T-helper 17 cell (primary cell): ENCODE measurements at places on chromosomes 3 and 15. TPM values are rescaled to one million over a fixed set of nuclear protein-coding genes. Genes with fewer than 3 reads are reported as not detected.

The PLOD2 gene
- total RNA-seq = 0.17 TPM

DNA sequence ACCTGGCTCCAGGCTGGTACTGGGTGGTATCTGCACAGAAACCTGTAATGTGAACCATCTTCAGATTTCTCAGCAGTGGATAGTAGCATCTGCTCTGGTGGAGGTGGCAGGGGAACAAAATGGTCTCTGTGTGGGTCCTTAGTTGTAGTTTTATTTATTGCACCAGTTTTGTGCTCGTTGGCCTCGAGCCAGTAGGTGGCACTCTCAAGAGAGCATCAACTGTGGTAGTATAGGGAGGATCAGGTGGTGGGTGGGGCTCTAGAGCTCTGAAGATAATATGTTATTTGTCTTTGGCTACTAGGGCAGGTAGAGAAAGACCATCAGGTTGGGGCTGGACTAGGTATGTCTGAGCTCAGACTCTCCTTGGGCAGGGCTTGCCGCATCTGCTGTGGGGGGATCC lies 254.0 kb upstream of the GPR149 start:
- no peaks in the 10 kb centered on the region for H3K4me1 ChIP-seq
- H3K4me3 ChIP-seq = no peak overlapping the region
- DNase-seq = no peak
- H3K27me3 ChIP-seq = no peaks in the 10 kb centered on the region
- H3K36me3 ChIP-seq = no peaks in the 10 kb centered on the region

- H3K27me3 ChIP-seq = no peaks in the 10 kb centered on the region
- DNase-seq = no peak
- H3K36me3 ChIP-seq = no peaks in the 10 kb centered on the region
- H3K4me3 ChIP-seq = no peak overlapping the region
Measured at GRCh38 chr15:48796930-48797329, 13.9 kb downstream of the CEP152 start.

The CNOT10 gene
- total RNA-seq = 41.2 TPM

The ZCWPW2 gene
- not detected for total RNA-seq

- H3K27ac ChIP-seq = peak overlapping the region; percentile 63
- peaks cover 17% of the 10 kb centered on the region for H3K4me1 ChIP-seq
- DNase-seq = no peak
- no peak overlapping the region for H3K4me3 ChIP-seq
- H3K36me3 ChIP-seq = no peaks in the 10 kb centered on the region
Measured at GRCh38 chr3:52313774-52314188, 2.3 kb upstream of the DNAH1 start.

DNA sequence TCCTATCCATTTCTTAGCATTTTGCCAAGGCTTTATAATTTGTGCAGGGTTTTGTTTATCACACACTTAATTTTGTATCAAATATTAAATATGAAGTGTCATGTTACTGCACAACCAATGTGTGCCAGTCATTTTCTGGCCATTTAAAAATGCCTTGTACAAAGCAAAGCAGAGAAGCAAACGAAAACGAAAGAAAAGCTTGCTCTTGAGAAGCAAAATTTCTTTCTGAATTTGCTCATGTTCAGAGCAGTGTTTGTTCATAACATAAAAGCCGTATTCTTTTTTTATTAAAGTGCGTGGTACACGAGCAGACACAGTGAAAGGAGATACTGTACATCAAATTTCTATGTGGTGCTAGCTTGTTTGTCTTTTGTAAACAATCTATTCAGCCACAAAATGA lies 792.6 kb downstream of the NAALADL2 start:
- H3K36me3 ChIP-seq = no peaks in the 10 kb centered on the region
- no peak overlapping the region for H3K4me3 ChIP-seq
- no peak overlapping the region for H3K27ac ChIP-seq

The KBTBD13 gene
- not detected for total RNA-seq

GRCh38 chr3:139533781-139534454 lies 5.6 kb downstream of the RBP1 start:
- H3K27ac ChIP-seq = no peak overlapping the region
- H3K36me3 ChIP-seq = peaks cover 4% of the 10 kb centered on the region
- H3K4me3 ChIP-seq = no peak overlapping the region

DNA sequence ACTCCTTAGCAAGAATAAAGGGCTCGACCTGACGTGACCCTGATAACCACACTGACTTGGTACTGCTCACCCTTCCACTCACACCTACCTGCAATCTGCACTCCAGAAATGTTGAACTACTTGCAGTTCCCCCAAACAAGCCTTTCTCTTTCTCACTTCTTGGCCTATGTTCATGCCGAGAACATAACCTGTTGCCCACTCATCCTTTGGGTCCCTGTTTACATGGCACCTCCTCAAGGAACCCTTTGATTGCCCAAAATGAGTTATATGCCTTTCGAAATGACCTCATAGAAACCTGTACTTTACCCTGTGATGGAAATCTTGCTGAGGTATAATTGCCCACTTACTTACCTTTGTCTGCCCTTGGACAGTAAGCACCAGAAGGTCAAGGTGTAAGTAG lies 96.2 kb downstream of the TMCO5A start:
- no peaks in the 10 kb centered on the region for H3K36me3 ChIP-seq
- H3K27ac ChIP-seq = no peak overlapping the region
- peaks cover 13% of the 10 kb centered on the region for H3K27me3 ChIP-seq

- no peak overlapping the region for H3K27ac ChIP-seq
- no peak overlapping the region for H3K4me3 ChIP-seq
- peaks cover 7% of the 10 kb centered on the region for H3K36me3 ChIP-seq
- peaks cover 54% of the 10 kb centered on the region for H3K27me3 ChIP-seq
Measured at GRCh38 chr3:123312331-123313265, 110.9 kb downstream of the SEC22A start.

DNA sequence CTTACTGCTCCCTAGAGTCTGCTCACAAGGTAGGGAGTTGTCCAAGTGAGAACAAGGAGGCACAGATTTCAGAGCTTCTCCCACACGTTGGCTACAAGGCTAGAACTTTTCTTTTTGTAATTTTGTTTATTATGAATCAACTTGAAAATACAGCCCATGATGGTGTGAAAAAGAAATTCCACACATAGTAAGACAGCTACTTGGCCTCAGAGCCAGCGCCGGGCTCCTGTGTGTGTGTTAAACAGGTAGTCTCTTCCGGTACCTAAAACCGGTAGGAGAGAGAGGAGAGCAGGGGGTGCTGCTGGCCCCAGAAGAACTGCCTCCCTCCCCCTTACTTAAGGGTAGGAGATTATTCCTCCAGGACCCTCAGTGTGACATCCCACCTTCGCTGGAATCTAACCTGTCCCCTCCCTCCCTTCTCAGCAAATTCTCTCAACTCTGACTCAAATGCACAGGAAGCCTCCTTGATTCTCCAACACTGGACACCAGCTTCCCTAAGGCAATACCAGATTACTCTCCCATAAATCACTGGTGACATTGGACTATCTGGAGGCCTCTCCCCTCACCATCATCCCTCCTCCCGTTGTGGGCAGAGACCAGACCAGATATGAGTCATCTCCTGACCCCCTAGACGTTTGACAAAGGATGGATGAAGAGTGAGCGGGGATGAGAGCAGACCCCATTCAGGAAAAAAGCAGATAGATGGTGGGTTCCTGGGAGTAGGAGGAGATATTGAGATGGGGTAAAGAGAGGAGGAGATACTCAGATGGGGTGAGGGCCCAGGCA lies 4.5 kb upstream of the IP6K1 start:
- peaks cover 11% of the 10 kb centered on the region for H3K4me1 ChIP-seq
- H3K27me3 ChIP-seq = peaks cover 5% of the 10 kb centered on the region
- H3K36me3 ChIP-seq = no peaks in the 10 kb centered on the region
- no peak for DNase-seq
- peak overlapping the region; percentile 94 for H3K27ac ChIP-seq
- H3K4me3 ChIP-seq = no peak overlapping the region

DNA sequence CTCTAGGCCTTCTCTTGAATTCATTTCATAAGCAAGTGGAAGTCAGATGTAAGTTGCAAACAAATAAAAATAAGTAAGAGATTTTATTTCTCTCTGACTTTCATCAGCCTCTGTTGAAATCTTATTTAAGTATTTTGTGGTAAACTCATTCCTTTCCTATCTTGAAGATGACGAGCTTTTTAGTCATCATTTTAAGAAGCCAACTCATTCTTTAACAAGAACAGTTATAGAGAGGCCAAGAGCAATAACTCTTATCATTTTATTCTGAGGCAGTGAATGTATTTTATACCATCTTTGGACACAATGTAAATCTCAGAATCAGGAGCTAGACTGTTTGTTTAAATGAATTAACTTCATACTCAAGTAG lies 147.5 kb upstream of the MBNL1 start:
- no peak for DNase-seq
- peaks cover 6% of the 10 kb centered on the region for H3K4me1 ChIP-seq
- no peaks in the 10 kb centered on the region for H3K27me3 ChIP-seq
- no peak overlapping the region for H3K27ac ChIP-seq

DNA sequence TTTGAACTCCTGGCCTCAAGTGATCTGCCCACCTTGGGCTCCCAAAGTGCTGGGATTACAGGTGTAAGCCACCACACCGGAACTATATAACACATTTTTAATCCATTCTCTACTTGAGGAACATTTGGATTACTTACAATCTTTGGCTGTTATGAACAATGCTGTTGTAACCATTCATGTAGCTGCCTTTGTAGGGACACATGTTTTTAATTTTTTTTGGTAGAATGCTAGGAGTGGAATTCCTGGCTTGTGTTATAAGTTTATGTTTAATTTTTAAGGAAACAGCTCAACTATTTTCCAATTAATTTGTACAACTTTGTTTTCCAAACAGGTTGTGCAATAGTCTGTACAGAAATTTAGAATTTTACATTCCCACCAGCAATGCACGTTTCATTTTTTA lies 51.7 kb downstream of the GPR149 start:
- no peaks in the 10 kb centered on the region for H3K4me1 ChIP-seq
- no peaks in the 10 kb centered on the region for H3K36me3 ChIP-seq
- DNase-seq = no peak

The BNC1 gene
- total RNA-seq = not detected

GRCh38 chr3:124758851-124759635 lies 28.8 kb downstream of the UMPS start:
- no peak for DNase-seq
- peaks cover 5% of the 10 kb centered on the region for H3K36me3 ChIP-seq
- no peak overlapping the region for H3K4me3 ChIP-seq
- peaks cover 31% of the 10 kb centered on the region for H3K27me3 ChIP-seq
- H3K27ac ChIP-seq = no peak overlapping the region

The SPG11 gene
- total RNA-seq = 71.0 TPM

GRCh38 chr3:52197499-52197841 lies 490 bp upstream of the ALAS1 start:
- peaks cover 36% of the 10 kb centered on the region for H3K4me1 ChIP-seq
- H3K4me3 ChIP-seq = peak overlapping the region; percentile 98
- H3K27me3 ChIP-seq = no peaks in the 10 kb centered on the region
- H3K27ac ChIP-seq = peak overlapping the region; percentile 98
- DNase-seq = no peak

GRCh38 chr3:5787861-5788488 lies 600.5 kb downstream of the EDEM1 start:
- H3K27me3 ChIP-seq = no peaks in the 10 kb centered on the region
- no peak for DNase-seq
- no peak overlapping the region for H3K4me3 ChIP-seq
- H3K4me1 ChIP-seq = no peaks in the 10 kb centered on the region
- H3K27ac ChIP-seq = no peak overlapping the region
- H3K36me3 ChIP-seq = no peaks in the 10 kb centered on the region

The EPB42 gene
- not detected for total RNA-seq

The TMCO5A gene
- total RNA-seq = not detected

GRCh38 chr15:42090370-42090769 lies 4.0 kb downstream of the PLA2G4D start:
- peaks cover 9% of the 10 kb centered on the region for H3K4me1 ChIP-seq
- no peak overlapping the region for H3K4me3 ChIP-seq
- no peak for DNase-seq
- no peaks in the 10 kb centered on the region for H3K36me3 ChIP-seq

The RBPMS2 gene
- 0.52 TPM for total RNA-seq

DNA sequence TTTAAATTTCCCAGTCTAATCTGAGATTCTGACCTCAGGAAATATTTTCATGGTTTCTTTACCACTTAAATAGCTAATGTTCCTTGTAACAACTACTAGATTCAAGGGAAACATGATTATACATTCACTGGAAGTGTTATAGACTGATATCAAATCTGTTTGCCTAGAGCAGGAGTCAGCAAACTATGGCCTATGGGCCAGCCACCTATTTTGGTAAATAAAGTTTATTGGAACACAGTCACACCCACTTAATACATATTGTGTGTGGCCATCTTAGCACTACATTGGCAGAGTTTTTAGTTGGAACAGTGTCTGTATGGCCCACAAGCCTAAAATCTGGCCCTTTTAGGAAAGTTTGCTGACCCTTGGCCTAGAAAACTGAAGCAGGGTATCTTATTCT lies 50.1 kb downstream of the GLCE start:
- peaks cover 2% of the 10 kb centered on the region for H3K36me3 ChIP-seq
- no peak overlapping the region for H3K27ac ChIP-seq
- no peak for DNase-seq
- no peaks in the 10 kb centered on the region for H3K27me3 ChIP-seq
- no peak overlapping the region for H3K4me3 ChIP-seq
- H3K4me1 ChIP-seq = peaks cover 4% of the 10 kb centered on the region

- peaks cover 41% of the 10 kb centered on the region for H3K36me3 ChIP-seq
- peaks cover 69% of the 10 kb centered on the region for H3K4me1 ChIP-seq
- H3K27me3 ChIP-seq = no peaks in the 10 kb centered on the region
- peak overlapping the region; percentile 98 for H3K27ac ChIP-seq
- peak overlapping the region; percentile 98 for H3K4me3 ChIP-seq
Measured at GRCh38 chr3:50607271-50608091, 4.1 kb downstream of the CISH start.

DNA sequence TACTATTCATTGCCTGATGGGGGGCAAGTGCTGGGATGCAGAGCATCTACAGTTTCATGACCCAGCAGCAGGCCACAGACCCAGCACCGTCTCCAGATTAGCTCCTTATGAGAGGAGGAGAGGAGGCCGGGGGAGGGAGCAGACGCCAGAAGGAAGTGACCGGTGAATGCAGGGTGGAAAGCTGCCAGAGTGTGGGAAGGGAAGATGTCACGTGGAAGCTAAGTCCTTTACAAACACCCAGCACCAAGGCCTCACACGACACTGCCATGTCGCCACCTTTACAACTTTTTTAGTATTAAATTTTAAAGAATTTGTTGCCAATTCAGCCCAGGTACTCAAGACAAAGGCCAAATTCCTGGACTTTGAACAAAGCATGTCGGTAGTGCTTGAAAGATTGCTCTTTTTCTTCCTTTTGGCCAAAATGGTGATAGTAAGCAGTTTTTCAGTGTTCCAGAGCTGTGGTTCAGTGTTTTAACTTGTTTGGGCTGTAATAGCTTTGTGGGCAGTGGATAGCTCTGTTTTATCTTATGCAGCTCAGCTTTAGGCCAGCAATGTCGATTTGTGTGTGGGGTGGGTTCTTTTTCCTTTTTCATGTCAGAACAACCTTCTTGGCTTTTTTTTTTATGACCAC lies 58.2 kb downstream of the ZBTB38 start:
- H3K4me1 ChIP-seq = peaks cover 36% of the 10 kb centered on the region
- peak overlapping the region; percentile 39 for H3K27ac ChIP-seq
- H3K4me3 ChIP-seq = no peak overlapping the region
- H3K36me3 ChIP-seq = peaks cover 9% of the 10 kb centered on the region

DNA sequence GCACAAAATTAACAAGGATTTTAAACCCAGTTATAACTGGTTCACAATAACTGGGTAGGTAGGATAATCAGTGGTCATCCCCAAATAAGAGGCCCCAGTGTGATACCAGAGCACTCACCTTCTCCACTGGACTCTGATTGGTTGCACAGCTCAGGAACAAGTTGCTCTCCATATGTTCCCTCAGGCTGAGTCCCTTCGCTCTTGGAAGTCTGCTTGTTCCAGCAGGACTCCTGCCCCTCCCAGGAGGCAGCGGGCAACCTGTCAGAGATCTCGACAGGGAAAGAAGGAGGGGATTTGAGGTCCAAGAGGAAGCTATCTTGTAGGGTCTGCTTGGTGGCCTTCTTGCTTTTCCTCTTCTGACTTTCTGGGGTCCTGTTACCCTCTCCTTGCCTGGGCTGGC lies 51.6 kb upstream of the HEG1 start:
- no peaks in the 10 kb centered on the region for H3K36me3 ChIP-seq
- no peak overlapping the region for H3K4me3 ChIP-seq
- H3K4me1 ChIP-seq = peaks cover 9% of the 10 kb centered on the region

The NAA50 gene
- 49.4 TPM for total RNA-seq

The COX5A gene
- 72.9 TPM for total RNA-seq

The CALML4 gene
- total RNA-seq = 2.6 TPM

The THRB gene
- total RNA-seq = not detected
